ENCODE measurements at places on chromosomes 7 and 10. TPM values are rescaled to one million over a fixed set of nuclear protein-coding genes. Genes with fewer than 3 reads are reported as not detected.

TMUB1 gene
- total RNA-seq: 14.1 TPM

NEUROG3 gene
- total RNA-seq: not detected

NPY4R gene
- not detected for total RNA-seq

UPP1 gene
- 21.8 TPM for total RNA-seq

RPS24 gene
- 1,992 TPM for total RNA-seq

CYP2C18 gene
- not detected for total RNA-seq

GIMAP1 gene
- 20.5 TPM for total RNA-seq

PNLIPRP1 gene
- total RNA-seq: not detected

SLC16A9 gene
- total RNA-seq: 0.97 TPM

GPRIN2 gene
- total RNA-seq: not detected

FGFBP3 gene
- total RNA-seq: 0.30 TPM

PILRA gene
- not detected for total RNA-seq

HKDC1 gene
- not detected for total RNA-seq

CUL1 gene
- 42.6 TPM for total RNA-seq

HSPA12A gene
- total RNA-seq: 0.32 TPM

CTNNA3 gene
- total RNA-seq: not detected

CLDN15 gene
- total RNA-seq: 2.9 TPM

ABCB4 gene
- under 0.01 TPM for total RNA-seq

MKX gene
- total RNA-seq: not detected

WDR86 gene
- total RNA-seq: not detected

IDI2 gene
- not detected for total RNA-seq

LRRC18 gene
- total RNA-seq: not detected

BTBD16 gene
- total RNA-seq: not detected

MBLAC1 gene
- 2.7 TPM for total RNA-seq

FAM131B gene
- total RNA-seq: 1.4 TPM

TBX20 gene
- total RNA-seq: 0.97 TPM

PRTFDC1 gene
- total RNA-seq: 19.9 TPM

SEMA3D gene
- total RNA-seq: 0.46 TPM

PSD gene
- total RNA-seq: under 0.01 TPM

NEUROD6 gene
- total RNA-seq: not detected

OPN4 gene
- not detected for total RNA-seq

ITPRID1 gene
- total RNA-seq: not detected

TEX36 gene
- total RNA-seq: not detected

CLCN1 gene
- total RNA-seq: not detected

PNLIPRP3 gene
- total RNA-seq: not detected

VKORC1L1 gene
- 16.2 TPM for total RNA-seq

CACNB2 gene
- not detected for total RNA-seq

VPS50 gene
- 27.9 TPM for total RNA-seq

Data from epithelial cell of umbilical artery (primary cell).